Renal cortical epithelial cell (primary cell): ENCODE measurements at places on chromosomes 4 and X. TPM values are rescaled to one million over a fixed set of nuclear protein-coding genes. Genes with fewer than 3 reads are reported as not detected.

CCNB3 gene
- under 0.01 and 0.20 TPM in 2 replicates for total RNA-seq

FRMPD3 gene
- total RNA-seq: 0.05 TPM in 1 of 2 replicates, not detected in the other

SATL1 gene
- not detected in 2 replicates for total RNA-seq

ZBED1 gene
- 45.8 and 75.3 TPM in 2 replicates for total RNA-seq

SOD3 gene
- total RNA-seq: 1.9 and 21.1 TPM in 2 replicates

CTAG1B gene
- not detected in 2 replicates for total RNA-seq

SLC7A11 gene
- total RNA-seq: 2.9 and 11.1 TPM in 2 replicates

HSFX1 gene
- 0.35 and 2.2 TPM in 2 replicates for total RNA-seq

NPY2R gene
- not detected in 2 replicates for total RNA-seq

DIPK2B gene
- total RNA-seq: 0.15 and 0.17 TPM in 2 replicates

DOK7 gene
- 10.7 and 24.7 TPM in 2 replicates for total RNA-seq

UGT2B15 gene
- total RNA-seq: 0.10 TPM in 1 of 2 replicates, not detected in the other

SORCS2 gene
- 1.0 and 11.0 TPM in 2 replicates for total RNA-seq

TLR3 gene
- 8.9 and 17.5 TPM in 2 replicates for total RNA-seq

FAM184B gene
- not detected in 2 replicates for total RNA-seq

OPN1LW gene
- total RNA-seq: not detected in 2 replicates

FRG2 gene
- not detected in 2 replicates for total RNA-seq

CSAG1 gene
- total RNA-seq: not detected in 2 replicates

TRIM2 gene
- 110 and 181 TPM in 2 replicates for total RNA-seq

ZCCHC18 gene
- total RNA-seq: 2.9 and 13.9 TPM in 2 replicates

KIT gene
- under 0.01 and 0.10 TPM in 2 replicates for total RNA-seq

GAGE13 gene
- total RNA-seq: not detected in 2 replicates

RNF175 gene
- 0.35 and 5.5 TPM in 2 replicates for total RNA-seq

SULT1B1 gene
- total RNA-seq: not detected in 2 replicates

AMOT gene
- total RNA-seq: 9.0 and 31.7 TPM in 2 replicates

LCORL gene
- total RNA-seq: 25.4 and 28.3 TPM in 2 replicates

PABPC1L2B gene
- total RNA-seq: not detected in 2 replicates

SLC16A2 gene
- 5.9 and 19.5 TPM in 2 replicates for total RNA-seq

GPRIN3 gene
- total RNA-seq: 0.87 and 3.5 TPM in 2 replicates

COX7B2 gene
- total RNA-seq: not detected in 2 replicates

TLR1 gene
- 8.7 and 25.2 TPM in 2 replicates for total RNA-seq

MAGEA10 gene
- not detected in 2 replicates for total RNA-seq

TLR7 gene
- total RNA-seq: not detected in 2 replicates

NUP62CL gene
- 2.4 and 5.6 TPM in 2 replicates for total RNA-seq

GABRG1 gene
- not detected in 2 replicates for total RNA-seq

ARR3 gene
- total RNA-seq: not detected in 2 replicates

CCDC160 gene
- 3.0 TPM in 1 of 2 replicates, not detected in the other for total RNA-seq

CTAG1A gene
- total RNA-seq: not detected in 2 replicates

SPATA18 gene
- total RNA-seq: 7.3 and 20.8 TPM in 2 replicates

GLRA2 gene
- under 0.01 and 0.10 TPM in 2 replicates for total RNA-seq

UVSSA gene
- total RNA-seq: 4.7 and 10.9 TPM in 2 replicates

OTUD6A gene
- not detected in 2 replicates for total RNA-seq

GIMD1 gene
- total RNA-seq: not detected in 2 replicates

CLCN5 gene
- 6.3 and 13.7 TPM in 2 replicates for total RNA-seq

MAP7D2 gene
- total RNA-seq: 1.0 and 32.8 TPM in 2 replicates

RNF212 gene
- total RNA-seq: 0.52 and 8.8 TPM in 2 replicates

TLR2 gene
- 23.5 and 43.6 TPM in 2 replicates for total RNA-seq

MAGEB17 gene
- not detected in 2 replicates for total RNA-seq

FGA gene
- total RNA-seq: 0.17 and 7.0 TPM in 2 replicates

COL4A6 gene
- 1.7 and 4.9 TPM in 2 replicates for total RNA-seq

PAGE4 gene
- not detected in 2 replicates for total RNA-seq

DDIT4L gene
- total RNA-seq: 3.9 and 8.2 TPM in 2 replicates

PPP2R2C gene
- total RNA-seq: 0.20 and 2.6 TPM in 2 replicates

SPIN3 gene
- total RNA-seq: 5.4 and 11.6 TPM in 2 replicates
